ENCODE measurements at places on chromosomes 1 and 21.
A peak's percentile ranks its signal among the peaks of the same experiment; 100 is the strongest.

DNA sequence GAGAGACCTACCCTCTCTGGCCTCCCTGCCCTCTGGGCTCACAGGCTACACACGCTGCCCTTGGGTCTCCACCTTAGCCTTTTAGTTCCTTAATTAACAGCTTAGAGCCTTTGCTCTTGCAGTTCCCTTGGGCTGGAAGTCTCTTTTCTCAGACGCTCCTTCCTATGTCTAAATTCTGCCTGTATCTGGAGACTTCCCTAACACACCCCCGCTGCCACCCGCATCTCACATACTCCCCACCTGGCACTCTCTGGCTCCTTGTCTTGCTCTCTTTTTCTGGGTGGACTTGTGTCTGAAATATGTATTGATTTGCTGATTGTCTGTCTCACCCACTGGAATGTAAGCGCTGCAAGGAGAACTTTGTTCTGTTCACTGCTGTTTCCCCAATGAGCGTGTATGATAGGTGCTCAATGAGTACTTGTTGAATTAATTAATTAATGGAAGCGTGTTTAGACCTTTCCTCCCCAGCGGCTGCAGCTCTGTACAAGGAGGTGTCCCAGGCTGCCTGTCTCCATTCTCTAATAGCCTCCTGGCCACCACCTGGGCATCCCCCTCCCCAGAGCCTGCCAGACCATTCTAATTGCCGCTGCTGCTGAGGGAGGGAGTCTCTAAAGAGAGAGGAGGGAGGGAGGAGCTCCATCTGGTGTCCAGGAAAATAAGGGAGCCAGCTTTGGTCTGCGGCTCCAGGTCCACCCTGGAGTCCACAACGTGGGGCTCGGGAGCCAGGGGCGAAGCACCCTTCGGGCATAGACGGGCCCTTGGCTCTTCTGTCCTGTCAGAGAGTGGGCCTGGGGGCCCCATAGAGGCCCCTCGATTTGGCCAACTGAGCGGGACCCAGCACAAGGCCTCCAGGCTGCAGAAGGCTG is 95.4 kb downstream of the RNF220 start:
- no peak for DNase-seq

- no peak for DNase-seq
Measured at GRCh38 chr21:46560568-46561444, 44.1 kb downstream of the S100B start.

DNA sequence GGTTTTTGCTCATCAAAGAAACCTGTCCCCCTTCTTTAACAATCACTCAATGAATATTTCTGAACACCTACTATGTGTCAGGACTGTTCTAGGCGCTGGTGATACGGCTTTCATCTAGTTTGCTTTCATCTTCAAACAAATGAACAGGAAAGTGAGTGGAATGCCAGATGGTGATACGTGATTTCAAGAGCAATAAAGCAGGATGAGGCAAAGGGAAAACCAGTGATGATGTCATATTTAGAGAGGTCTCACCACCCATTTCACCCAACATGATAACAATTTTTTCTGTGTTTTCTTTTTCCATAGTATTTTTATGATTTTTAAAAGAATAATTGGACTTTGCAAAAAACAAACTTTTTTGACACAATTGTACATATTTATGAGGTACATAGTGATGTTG is 11.3 kb upstream of the SLC6A17 start:
- no peak for DNase-seq

GRCh38 chr21:46148106-46148505 is 7.3 kb downstream of the FTCD start:
- DNase-seq: no peak

DNA sequence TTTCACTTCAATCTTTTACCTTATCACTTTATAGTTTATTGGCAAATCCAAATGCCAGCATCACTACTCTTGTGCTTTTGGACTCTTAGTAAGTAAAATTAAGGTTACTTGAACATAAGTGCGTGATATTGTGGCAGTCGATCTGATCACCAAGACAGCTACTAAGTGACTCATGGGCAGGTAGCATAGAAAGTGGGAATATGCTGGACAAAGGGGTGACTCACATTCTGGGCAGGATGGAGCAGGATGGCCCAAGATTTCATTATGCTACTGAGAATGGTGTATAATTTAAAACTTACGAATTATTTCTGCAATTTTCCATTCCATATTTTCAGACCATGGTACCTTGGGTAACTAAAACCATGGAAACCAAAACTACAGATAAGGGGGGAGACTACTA is 120.2 kb downstream of the ROR1 start:
- DNase-seq: no peak

DNA sequence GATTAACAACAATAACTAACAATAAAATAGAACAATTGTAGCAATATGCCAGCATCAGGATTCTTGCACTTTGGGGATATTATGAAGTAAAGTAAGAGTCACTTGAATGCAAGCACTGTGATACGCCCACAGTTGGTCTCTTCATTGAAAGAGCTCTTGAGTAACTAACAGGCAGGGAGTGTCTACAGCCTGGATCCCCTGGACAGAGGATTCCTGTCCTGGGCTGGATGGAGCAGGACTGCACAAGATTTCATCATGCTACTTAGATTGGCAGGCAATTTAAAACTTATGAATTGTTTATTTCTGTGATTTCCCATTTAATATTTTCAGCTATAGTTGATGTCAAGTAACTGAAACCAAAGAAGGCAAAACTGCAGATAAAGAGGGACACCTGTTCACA is 13.7 kb upstream of the KRTAP19-5 start:
- DNase-seq: no peak

DNA sequence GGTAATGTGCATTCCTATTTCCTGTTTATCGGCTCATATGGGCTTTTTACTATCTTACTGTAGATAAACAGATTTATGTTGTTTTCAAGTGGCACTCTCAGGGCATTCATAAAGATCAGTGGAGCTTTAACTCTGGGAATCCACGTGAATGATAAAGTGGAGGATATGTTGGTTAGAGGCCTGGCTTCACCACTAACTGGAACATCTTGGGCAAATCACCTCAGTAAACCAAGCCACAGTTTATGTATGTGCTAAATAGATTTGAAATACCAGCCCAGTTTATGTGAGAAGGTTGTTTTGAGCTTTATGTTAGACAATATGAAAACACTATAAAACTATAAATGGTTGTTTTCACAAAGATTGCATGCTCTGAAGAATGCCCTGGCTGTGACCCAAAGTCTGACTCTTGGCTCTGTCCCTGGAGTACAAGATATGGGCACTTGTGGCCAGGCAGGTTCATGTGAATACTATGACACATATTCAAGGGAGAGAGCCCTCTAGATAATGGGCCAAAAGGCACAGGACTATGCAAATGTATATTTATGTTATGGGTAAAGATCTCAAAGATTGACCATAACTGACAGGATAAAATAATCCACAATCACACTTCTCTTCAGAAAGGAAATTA is 36.7 kb downstream of the FAM163A start:
- DNase-seq: no peak

GRCh38 chr1:209585672-209586071 is 2.2 kb downstream of the CAMK1G start:
- DNase-seq: no peak

GRCh38 chr1:1000357-1001056 is 610 bp upstream of the HES4 start:
- DNase-seq: peak; percentile 51

DNA sequence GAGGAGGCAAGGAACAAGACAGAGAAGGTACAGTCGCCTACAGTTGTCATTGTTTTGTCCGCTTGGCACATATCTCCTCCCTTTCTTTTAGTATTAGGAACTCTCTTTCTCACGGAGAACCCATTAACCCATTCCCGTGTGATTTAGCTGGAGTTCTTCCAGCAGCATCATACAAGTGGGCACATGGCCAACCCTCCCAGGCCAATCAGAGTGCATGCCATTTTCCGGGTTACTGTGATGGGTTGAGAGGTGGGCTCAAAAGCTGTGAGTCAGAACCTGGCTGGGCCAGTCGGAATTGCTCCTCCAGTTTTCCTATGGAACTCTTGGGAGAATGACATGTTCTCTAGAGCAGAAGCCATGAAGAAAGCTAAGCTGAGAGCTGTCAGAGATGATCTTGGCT is 83.1 kb upstream of the SOD1 start:
- DNase-seq: no peak

DNA sequence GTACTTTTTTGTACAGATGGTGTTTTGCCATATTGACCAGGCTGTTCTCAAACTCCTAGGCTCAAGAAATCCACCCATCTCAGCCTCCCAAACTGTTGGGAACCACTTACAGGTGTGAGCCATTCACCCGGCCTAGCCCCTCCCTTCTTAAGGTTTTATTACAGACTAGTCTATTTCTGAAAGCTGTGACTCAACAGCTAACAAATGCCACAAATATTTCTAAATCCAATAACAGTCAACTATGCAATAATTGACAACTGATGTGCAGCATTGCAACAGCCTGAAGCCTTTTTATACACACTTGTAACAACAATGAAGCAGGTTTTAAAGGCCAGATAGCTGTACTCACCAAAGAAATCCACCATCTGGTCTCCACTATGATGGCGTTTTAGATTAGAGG is 51.4 kb downstream of the GRIK1 start:
- no peak for DNase-seq

DNA sequence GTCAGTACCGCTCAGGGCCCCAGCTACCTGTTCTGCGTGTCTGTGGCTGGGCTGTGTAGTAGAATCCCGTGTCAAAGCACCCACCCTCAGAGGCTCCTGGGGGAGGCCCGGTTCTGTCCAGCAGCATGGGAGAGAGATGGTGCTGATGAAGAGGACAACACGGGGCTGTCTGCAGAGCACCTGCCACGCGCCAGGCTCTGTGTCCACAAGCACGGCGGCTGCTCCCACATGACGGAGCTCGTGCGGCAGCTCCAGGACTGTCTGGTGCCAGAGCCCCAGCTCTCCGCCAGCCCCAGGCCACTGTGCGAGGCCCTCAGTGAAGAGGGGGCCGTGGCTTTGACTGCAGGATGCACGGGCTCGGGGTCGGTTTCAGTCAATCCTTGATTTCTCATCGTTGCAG is 42.0 kb upstream of the TSPEAR start:
- DNase-seq: no peak

DNA sequence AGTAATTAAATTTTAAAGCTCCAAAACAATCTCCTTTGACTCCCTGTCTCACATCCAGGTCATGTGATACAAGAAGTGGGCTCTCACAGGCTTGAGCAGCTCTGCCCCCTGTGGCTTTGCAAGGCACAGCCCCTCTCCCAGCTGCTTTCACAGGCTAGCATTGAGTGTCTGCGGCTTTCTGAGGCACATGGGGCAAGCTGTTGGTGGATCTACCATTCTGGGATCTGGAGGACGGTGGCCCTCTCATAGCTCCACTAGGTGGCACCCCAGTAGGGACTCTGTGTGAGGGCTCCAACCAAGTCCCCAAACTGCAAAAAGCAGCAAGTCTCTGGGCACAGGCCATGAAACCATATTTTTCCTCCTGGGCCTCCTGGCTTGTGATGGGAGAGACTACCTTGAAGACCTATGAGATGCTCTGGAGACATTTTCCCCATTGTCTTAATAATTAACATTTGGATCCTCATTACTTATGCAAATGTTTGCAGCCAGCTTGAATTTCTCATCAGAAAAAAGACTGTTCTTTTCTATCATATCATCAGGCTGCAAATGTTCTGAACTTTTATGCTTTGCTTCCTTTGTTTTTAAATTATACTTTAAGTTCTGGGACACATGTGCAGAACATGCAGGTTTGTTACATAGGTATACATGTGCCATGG is 554.1 kb upstream of the OLFM3 start:
- no peak for DNase-seq

- DNase-seq: no peak
Measured at GRCh38 chr1:36322786-36323635, 434 bp downstream of the EVA1B start.

DNA sequence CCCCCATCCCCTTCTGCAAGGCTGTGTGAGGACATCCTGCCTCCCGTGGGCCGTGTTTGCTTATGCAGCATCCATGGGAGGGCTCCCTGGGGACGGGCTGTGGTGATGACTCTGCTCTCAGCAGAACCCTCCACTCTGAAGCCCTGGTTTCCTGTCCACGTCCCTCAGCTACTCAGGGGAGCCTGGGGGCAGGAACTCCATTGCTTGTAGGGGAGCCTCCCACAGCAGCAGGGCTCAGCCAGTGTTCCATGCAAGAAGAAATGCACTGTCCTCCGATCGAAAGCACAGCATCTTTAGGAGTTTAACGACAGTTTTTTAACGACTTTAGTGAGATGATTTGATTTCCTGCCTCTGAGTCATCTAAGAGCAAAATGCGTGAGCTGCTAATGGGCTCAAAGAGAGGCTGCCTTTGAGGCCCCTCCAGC is 8.3 kb upstream of the KCNAB2 start:
- no peak for DNase-seq

GRCh38 chr1:35568975-35569395 is 4.1 kb upstream of the TFAP2E start:
- no peak for DNase-seq

DNA sequence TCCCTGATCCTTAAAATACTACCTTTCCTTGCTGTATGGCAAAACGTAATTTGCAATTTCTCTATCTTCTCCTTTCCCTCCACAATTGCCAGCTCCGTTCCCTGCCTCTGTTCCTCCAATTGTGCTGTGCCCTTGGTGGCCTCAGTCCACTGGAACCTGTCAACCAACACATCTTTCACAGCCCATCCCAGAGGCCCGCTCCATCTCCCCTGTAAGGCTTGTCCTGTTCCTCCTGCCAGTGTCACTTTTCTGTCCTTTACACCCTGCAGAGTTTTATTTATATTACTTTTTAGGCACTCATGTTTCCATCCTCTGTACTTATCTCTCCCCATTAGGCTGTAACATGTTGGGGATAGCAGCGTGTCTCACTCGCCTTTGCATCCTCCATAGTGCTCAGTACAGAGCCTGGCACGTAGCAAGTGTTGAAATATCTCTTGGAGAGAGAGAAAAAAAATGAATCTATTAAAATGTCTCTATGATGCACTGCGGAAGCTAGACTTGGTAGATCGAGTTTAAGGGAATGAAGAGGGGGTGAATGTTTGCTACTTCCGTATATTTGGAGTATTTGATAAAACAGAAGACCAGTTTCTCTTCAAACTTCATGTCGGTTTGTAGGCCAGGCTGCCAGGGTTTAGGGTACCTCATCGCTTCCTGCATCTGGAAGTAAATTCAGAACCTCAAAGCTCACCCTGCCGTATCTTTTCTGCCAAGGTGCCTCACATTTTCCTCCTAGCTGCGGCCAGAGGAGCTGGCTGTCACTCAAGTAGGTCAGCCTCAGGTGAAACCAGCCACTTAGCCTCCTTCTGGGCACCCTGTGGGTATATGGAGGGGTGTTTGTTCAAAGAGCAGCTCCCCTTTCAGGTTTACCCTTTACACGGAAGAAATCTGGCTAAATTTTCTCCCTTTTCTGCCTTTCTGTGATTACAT is 303.8 kb downstream of the TM2D1 start:
- DNase-seq: no peak

DNA sequence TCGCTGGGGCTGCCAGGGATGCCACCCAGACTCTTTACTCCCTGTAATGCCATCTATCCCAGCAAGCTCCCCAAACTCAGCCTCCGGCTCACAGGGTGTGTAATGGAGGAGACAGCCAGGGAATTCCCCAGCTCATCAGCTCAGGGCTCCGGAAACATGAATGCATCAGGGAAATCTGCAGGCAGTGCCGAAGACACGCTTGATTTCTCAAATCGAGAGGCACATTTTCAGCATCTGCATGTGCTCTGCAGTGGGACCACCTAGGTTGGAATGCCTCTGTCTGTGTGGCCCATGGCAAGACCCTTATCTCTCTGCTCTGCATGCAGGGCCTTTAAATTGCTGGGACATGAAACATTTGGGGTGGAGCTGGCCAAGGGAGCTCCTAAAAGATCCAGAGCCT is 170.1 kb downstream of the TRABD2B start:
- no peak for DNase-seq
